Stimulated activated CD4-positive, alpha-beta T cell treated with anti-CD3 and anti-CD28 coated beads, Interleukin-2, amount 100 ng/mL, for 24 hours (primary cell): ENCODE measurements at places on chromosomes 12 and 14.

DNA sequence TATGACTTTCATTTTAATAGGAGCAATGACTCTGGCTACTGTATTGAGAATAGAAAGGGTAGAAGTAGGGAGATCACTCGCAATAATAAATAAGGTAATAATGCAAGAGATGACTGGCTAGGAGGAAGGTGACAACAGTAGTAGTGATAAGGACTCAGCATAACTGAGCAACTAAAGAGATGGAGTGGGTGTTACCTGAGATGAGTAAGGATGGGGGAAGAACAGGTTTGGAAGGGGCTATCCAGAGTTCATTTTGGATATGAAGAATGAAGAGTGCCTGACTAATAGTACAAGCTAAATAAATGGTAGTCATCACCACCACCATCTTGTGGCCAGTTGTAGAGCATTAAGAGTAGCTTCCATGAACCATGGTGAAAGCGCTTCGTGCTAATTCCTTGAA lies 101.1 kb downstream of the RPS6KA5 start:
- DNase-seq: no peak

DNA sequence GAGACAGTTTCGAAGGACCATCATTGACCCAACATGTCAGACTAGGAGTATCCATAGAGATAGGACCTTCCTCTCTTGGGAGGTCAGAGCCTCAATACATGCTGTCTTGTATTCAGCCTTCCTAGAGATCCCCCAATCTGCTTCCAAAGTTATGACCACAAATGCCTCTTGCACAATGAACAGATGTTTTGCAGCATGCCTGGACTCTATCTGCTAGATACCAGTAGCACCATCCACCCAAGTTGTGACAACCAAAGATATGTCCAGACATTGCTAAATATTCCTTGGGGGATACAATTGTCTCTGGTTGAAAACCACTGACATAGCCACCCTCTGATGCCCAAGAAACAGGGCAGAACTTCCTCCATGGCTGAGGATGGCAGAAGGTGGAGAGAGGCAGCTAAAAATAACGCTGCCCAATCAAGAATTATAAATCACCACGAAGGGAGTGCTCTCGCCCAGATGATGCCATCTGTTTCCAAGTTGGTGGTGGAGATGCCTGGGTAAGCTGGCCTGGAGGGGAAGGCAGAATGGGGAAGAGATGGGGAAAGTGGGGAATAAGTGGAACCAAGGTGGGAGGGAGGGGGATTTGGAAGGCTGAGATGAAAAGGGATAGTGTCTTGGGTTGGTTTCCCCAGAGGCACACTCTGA lies 42.9 kb upstream of the NOS1 start:
- no peak for DNase-seq

GRCh38 chr14:87139299-87139698 lies 853.7 kb downstream of the GALC start:
- no peak for DNase-seq

DNA sequence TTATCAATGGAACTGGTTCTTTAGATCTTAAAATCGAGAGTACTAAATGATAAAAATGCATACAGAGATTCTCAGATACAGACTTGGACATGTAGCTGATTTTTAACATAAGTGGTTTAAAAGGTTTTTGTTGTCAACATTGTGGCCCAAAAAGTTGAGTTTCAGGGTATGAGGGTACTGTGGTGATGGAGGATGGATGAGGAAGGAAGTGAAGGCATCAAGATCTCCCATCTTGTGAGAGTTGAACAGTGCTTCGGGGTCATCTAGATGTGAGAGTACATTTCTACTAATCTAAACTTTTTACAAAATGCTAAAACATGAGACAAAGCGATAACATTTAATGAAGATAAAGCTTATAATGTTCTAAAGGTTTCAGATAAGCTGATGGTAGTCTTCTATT lies 452.6 kb downstream of the PCNX1 start:
- DNase-seq: no peak

DNA sequence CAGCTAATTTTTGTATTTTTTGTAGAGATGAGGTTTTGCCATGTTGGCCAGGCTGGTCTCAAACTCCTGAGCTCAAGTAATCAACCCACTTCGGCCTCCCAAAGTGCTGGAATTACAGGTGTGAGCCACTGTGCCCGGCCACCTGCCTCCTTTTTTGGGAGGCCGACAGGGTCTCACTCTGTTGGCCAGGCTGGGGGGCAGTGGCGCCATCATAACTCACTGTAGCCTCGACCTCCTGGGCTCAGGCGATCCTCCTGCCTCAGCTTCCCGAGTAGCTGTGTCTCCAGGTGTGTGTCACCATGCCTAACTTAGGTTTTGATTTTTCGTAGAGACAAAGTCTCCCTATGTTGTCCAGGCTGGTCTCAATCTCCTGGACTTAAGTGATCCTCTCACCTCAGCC lies 70.7 kb downstream of the AACS start:
- DNase-seq: no peak

DNA sequence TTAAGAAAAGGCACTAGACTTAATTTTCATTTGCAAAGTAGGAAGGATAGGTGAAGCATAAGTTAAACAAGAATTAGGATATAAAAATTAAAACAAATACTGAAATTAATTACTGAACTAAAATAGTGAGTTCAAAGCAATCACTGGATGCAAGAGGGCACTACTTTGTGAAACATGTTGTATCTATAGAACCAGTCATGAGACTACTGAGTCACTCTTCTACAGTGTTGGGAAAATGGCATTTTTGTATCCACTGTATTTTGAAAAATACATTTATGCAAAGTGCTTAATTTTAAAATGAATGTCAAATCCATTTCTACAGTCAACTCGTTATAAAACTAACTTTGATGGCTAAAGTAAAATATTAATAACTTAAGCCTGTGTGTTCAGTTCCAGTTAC lies 47.9 kb downstream of the SEL1L start:
- no peak for DNase-seq

DNA sequence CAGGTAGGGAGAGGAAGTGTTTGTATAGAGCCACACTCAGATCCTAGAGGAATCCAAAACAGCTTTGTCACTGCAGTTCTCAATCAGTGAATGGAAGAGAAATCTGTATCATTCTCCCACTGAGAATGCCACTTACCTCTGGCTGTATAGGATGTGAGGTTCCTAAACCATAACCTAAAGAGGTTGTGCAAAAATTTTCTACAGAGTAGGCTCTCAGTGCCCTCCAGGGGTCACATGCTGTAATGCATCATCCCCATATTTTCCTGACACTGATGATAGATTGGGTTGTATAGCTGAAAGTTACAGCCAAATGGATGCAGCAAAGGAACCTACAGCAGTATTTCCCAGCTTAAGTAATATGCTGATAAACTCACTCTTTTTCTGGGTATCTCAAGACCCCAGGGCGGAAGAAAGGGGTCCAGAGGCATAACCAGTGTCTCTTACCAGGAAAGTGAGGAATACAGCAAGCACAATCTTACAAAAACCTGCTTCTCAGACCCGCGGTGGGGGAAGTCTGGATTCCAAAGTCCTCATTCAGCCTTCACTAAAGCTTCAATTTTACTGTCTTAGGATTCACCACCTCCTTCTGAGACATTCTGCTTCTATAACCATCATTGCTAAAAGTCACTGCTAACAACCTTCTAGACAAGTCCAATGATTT lies 3.8 kb downstream of the BCDIN3D start:
- DNase-seq: no peak

- no peak for DNase-seq
These were observed 23.0 kb downstream of the JAG2 start for GRCh38 chr14:105145381-105146180.

DNA sequence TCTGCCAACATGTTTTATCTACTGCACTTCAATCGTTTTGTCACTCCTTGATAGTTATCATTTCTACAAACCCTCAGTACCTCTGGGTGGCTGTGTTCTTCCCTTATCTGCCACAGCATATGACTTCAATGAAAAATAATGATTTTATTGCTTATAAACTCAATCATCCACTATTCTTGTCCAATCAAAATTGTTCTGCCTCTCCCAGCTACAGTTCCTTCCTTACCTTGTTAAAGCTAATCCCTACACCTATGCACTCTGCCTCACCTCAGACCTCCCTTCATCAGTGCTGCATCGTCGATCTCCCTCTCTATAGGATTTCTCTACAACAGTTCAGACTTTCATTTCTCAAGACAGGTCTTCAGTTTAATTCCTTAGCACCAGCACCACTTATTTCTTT lies 58.8 kb downstream of the ERGIC2 start:
- DNase-seq: no peak

GRCh38 chr14:80213602-80214001 lies 2.3 kb upstream of the DIO2 start:
- DNase-seq: no peak

DNA sequence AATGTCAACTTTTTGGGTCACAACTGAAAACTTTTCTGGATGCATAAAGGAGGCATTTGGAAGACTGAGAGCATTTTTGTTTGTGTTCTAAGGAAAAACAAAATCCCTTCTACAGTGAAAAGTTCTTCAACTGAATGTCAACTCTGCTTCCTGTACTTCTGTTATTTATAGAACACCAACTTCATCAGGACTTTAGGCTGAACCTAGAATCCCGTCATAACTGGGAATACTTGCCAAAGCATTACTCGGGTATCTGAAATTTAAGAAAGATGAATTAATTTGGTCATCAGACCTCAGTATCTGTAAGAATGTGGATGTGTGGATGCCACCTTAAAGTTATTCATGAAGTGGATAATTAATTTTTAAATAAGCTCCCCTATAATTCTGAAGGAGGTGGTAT lies 73.2 kb downstream of the FERMT2 start:
- no peak for DNase-seq

DNA sequence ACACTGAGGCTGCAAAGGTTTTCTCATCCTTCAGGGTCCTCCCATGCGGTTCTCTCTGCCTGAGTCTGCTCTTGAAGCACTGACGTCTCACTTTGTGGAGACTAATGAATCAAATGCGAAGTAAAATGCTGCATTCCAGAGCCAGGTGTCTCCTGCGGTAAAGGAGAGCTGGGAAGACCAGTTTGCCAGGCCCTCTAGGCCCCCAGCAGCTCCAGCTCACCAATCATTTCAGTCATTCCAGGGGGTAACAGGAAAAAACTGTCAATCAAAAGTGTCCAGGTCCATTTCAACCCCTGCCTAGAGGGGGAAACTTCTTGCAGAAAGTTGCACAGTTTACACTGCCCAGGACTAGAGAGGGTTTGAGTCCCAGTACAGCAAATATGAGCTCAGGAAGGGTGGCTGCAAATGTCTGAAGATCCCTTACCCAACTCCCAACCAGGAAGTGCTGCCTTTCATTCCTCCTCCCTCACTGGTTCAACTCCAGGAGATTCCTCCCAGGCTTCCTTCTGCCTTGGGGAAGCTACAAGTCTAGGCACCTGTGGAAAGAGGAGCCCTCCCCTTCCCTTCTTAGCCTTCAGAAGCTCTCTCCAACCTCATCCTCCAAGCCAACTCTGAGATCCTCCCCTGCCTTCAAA lies 2.7 kb upstream of the NXPH4 start:
- no peak for DNase-seq

GRCh38 chr12:118591-118990 lies 52.0 kb downstream of the IQSEC3 start:
- DNase-seq: no peak

GRCh38 chr12:45655186-45655585 lies 74.3 kb upstream of the ARID2 start:
- peak; percentile 37 for DNase-seq

DNA sequence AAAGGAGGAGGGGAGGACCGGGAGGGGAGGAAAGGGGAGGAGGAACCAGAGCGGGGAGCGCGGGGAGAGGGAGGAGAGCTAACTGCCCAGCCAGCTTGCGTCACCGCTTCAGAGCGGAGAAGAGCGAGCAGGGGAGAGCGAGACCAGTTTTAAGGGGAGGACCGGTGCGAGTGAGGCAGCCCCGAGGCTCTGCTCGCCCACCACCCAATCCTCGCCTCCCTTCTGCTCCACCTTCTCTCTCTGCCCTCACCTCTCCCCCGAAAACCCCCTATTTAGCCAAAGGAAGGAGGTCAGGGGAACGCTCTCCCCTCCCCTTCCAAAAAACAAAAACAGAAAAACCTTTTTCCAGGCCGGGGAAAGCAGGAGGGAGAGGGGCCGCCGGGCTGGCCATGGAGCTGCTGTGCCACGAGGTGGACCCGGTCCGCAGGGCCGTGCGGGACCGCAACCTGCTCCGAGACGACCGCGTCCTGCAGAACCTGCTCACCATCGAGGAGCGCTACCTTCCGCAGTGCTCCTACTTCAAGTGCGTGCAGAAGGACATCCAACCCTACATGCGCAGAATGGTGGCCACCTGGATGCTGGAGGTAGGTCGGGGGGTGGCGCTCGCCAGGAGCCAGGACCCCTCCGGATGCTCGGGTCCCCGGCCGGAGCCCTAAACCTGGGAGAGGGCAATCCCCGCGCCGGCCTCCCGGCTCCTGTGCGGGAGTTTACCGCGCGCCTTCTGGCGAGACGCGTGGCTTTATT lies at the start of gene CCND2:
Gene CCND2 (plus strand): TSS at position 111 of the 744 bp plus-strand sequence. CDS start 279 bp downstream, at position 390.
- peak; percentile 84 for DNase-seq

DNA sequence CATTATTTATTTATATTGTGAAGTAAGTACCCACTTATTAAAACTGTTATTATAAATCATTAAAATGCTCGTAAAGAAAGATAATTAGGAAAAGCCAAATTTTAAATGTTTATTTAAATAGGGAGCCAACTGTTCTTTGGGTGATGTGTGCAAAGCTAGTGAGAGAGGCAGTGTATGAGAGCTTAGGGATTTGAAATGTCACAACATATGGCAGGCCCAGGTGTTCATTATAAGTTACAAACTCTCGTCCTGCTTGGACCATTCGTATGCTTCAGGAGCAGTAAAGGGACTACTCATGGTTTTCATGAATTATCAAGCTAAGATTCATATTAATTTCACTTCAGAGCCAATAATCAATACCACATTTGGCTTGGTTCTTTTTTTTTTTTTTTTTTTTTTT lies 154.5 kb downstream of the TGFB3 start:
- no peak for DNase-seq

DNA sequence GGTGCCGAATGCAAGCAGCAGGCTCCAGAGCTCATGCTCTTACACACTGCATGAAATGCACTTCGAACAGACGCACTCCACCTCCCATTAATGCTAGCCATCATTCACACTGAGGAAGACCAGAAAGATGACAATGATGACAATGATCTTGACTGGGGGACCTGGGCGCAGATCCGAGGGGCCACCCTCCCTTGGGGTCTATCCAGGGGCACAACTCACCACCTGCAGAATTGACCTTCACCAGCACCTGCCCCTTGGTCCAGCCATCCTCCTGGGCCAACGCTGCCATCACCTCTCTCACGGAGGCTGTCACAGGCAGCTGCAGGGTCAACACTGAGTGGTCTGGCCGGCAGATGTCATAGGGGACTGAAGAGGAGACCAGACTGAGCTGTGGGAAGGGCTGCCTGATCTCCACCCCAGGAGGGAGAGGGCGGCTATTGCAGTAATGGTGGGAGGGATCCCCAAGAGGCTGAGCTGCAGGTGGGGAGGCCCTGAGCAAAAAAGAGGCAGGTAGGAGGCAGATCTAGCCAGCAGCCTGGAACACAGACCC lies 15.3 kb downstream of the RAPGEF3 start:
- DNase-seq: no peak

- DNase-seq: no peak
These were observed 189.4 kb downstream of the NUAK1 start for GRCh38 chr12:105949391-105949790.

GRCh38 chr14:45185100-45185814 lies 49.5 kb downstream of the FANCM start:
- DNase-seq: no peak
